ENCODE measurements at places on chromosomes 6 and 20.
A peak's percentile ranks its signal among the peaks of the same experiment; 100 is the strongest.

DNA sequence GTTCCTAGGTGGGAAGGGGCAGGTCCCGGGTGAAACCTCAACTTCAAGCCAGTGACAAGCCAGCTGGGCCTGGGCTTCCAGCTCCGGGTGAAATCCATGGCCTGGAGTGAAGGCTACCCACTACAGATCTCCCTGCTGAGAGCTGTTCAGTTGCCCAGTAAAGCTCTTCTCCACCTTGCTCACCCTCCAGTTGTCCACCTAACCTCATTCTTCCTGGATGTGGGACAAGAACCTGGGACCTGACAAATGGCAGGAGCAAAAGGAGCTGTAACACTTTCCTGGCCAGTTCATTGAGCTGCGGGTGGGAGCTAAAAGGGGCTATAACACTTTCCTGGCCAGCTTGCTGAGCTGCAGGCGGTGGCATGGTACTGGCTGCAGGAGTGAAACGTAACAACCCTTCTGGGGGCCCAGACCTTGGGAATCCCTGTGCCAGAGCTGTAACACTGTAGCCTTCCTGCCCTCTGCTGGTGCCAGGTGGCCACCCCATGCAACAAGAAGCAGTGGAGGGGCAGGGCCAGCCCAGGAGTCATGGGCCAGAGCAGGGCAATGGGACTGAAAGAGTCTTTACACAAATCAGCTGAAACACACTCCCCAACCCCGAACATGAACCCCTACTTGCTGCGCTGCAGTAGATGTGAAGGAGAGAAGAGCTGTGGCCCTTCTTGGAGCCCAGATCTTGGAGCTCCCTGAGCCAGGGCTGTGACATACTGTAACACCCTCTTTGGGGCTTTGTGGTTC lies 3.6 kb upstream of the HINT3 start:
- DNase-seq, result no peak

DNA sequence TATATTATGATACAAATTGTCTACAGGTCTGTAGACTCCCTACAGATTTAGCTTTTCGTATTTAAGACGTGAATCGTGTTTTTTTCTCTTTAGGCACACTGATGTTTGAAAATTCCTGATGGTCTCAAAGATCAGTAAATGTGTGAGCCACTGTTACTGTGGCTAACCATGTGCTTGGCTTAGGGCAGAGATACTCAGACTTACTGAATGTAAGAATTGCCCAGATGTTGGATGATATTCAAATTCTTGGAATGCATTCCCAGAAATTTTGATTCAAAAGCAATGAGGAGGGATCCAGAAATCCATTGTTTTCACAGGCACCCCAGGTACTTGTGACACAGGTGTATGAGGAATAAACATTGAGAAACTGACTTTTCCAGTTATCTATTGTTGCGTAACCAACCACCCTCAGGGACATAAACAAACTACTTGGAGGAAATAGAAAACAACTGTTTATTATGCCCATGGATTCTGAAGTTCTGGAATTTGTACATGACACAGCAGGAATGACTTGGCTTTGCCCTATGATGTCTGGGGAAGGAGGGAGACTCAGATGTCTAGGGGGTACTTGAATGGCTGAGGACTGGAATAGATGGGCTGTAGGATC lies 339.6 kb upstream of the CITED2 start:
- no peak for DNase-seq

- DNase-seq, result no peak
Measured at GRCh38 chr6:31048099-31048498, 37.8 kb downstream of the MUC22 start.

GRCh38 chr6:148085631-148086331 lies 256.9 kb upstream of the SASH1 start:
- no peak for DNase-seq

DNA sequence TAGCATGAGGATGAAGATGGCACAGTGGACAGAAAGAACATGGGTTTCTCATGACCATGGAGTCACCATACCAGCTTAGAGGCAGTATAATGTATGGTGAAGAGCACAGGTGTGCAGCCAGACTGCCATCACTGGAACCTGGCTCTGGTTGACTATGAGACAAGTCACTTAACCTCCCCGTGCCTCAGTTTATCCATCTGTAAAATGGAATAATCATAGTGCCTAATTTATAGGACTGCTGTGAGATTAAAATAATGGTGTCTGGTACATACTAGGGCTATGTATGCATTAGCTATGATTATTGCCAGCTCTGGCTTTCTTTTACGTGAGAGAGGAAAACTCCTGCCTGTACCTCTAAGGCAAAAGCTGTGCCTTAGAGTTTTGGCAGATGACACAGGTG lies 19.4 kb downstream of the SLC35B3 start:
- no peak for DNase-seq

- DNase-seq, result no peak
Measured at GRCh38 chr6:5730585-5731263, 276.0 kb downstream of the NRN1 start.

- DNase-seq, result no peak
Measured at GRCh38 chr6:160378882-160379281, 30.7 kb downstream of the SLC22A3 start.

DNA sequence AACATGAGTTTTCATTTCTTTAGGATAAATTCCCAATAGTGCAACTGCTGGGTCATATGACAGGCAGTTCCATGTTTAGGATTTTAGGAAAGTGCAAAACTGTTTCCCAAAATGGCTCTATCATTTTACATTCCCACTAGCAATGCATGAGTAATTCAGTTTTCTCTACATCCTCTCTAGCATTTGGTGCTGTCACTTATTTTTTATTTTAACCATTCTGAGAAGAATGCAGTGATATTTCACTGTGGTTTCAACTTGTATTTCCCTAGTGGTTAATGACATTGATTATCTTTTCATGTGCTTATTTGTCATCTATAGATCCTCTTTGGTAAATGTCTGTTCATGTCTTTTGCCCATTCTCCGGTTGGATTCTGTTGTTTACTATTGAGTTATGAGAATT lies 82.7 kb downstream of the PHIP start:
- no peak for DNase-seq

DNA sequence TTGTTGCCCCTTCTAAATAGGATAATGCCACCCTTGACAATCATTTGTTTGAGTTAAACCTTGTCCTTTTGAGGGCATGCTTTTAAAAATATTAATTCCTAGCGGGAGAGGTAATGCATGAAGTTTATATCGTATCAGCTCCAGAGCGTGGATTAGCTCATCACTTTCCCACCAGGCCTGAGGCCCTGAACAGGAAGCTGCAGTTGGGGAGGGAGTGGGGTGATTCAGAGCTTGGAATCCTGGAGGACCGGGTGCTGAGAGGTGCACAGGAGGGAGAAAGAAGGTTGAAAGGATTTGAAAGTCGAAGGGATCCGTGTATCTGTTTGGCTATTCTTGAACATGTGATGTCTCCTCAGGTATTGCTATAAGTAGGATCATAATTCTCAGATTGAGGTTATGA lies 25.0 kb downstream of the ZDHHC14 start:
- no peak for DNase-seq

DNA sequence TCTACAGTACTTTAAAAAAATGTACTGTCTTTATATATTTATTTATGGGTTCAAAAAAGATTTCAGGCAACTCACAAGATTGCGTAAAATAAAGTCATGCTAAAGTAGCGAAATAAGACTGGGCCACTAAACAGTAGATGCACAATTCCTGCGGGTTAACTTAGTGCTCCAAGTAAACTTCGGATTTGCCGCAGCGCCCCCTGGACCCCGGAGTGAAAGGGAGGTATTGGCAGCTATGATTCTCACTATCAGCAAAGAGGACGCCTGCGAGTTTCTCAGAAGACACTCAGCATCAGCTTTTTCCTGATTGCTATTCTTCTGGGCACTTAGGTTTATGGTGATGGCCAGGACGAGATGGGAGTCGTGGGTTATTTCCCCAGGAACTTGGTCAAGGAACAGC lies 1.4 kb downstream of the OTOR start:
- no peak for DNase-seq

- DNase-seq, result no peak
Measured at GRCh38 chr20:45782890-45783289, 8.8 kb downstream of the WFDC3 start.

GRCh38 chr6:170403451-170403850 lies 96.9 kb downstream of the FAM120B start:
- DNase-seq, result no peak

DNA sequence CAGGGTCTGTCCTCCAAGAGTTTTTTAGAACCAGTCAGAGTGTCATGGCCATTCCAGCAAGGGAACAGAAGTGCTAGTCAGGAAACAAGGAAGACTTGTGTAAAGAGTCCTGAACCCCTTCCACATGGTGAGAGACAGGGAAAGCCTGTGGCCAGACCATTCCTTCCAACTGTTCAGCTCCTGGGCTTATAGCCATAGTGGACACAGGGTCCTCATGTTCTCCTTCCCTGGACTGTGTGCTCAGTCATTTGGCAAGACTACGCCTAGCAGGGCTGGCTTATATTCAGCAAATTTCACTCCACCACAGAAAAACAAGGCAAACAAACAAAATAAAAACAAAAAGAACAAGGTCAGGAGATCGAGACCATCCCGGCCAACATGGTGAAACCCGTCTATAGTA lies 60.5 kb downstream of the NRN1 start:
- no peak for DNase-seq

GRCh38 chr6:167988154-167988495 lies 9.3 kb upstream of the KIF25 start:
- DNase-seq, result no peak

- no peak for DNase-seq
Measured at GRCh38 chr6:4946521-4946920, 57.3 kb downstream of the RPP40 start.

- DNase-seq, result no peak
Measured at GRCh38 chr6:25322692-25323091, 43.5 kb downstream of the CARMIL1 start.

- DNase-seq, result peak; percentile 43
Measured at GRCh38 chr20:43840382-43841070, 74.1 kb upstream of the TOX2 start.

- no peak for DNase-seq
Measured at GRCh38 chr6:7126754-7127153, 19.0 kb downstream of the RREB1 start.

DNA sequence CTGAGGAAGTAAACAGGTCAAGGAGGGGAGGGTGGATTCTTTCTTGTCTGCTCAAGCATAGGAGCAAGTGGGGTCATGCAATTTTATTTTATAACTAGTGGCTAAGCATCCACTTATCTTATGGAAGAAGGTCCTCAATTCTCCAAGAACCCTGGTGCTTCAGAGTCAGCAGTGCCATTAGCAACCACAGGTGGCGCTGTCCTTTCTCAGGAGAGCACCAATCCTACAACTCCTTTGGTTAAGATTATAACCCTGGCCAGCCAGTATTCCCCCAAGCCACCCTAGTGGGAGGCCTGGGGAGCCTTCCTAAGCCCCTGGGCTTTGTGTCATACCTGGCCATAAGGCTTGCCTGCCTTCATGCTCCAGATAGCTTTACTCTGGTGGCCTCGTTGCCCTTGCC lies 60.7 kb downstream of the PCSK2 start:
- DNase-seq, result no peak

DNA sequence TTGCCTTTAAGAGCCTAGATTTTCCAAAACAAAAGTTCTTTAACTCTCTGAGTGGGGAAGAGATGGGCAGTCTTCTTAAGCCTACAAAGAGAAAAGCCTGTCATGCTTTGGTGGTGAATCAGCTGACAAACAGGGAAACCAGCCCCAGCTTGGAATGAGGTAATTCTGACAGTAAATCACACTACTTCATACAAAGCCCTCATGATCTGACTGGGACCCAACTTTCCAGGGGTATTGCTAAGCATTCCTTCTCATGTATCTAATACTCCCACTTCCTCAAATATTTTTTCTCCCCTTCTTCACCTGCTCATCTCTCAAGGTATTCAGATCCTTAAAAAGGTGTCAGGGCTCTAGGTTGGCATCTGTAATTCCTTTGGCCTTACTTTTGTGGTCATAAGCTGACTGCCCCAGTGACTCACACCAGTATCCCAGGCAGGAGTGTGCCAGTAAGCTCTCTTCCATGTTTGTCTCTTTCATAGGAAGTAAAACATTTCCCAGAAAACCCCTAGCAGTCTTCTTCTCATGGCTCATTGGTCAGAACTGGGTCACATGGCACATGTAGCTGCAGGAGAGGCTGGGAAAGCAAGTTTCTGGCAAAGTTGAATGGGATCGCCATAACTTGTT lies 15.0 kb upstream of the TBC1D22B start:
- no peak for DNase-seq

GRCh38 chr6:41423002-41423401 lies 87.6 kb downstream of the NCR2 start:
- no peak for DNase-seq

DNA sequence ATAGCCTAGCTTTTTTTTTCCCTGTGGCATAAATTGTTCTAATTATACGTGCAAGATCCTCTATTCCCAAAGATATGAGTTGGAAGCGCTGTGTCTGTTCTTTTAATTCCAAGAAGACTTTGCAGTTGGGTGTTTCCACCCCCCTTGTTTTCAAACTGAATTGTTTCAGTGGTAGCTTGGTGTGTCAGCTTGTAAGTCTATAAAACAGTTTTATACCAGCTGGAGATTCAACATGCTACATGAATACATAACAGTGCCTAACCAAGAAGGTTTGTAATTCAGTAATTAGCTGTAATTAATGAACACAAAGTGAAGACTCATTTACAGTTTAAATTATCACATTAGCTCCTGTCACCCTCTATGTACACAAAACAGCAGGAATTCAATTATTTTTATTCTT lies 154.0 kb downstream of the ZNF217 start:
- no peak for DNase-seq

DNA sequence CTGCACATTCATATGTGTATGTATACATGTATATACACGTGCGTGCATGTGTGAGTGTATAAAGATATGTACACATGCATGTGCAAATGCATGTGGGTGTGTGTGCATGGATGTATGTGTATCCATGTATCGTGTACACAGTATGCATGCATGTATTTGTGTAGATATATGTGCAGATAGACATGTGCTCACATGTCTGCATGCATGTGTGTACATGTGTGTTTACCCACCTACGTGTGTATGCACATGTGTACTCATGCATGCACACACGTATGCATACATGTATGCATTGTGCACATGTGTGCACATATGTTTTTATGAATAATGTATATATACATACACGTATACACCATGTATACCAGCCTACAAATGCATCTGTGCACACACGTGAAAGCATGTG lies 80.3 kb upstream of the ZNF322 start:
- DNase-seq, result no peak
